Stimulated activated CD8-positive, alpha-beta memory T cell treated with anti-CD3 and anti-CD28 coated beads, Interleukin-15, amount 100 ng/mL, for 1 hour (primary cell): ENCODE measurements at places on chromosomes 2 and 18.

- DNase-seq, result no peak
Observed at GRCh38 chr18:48994044-48994651, 43.4 kb upstream of the SMAD7 start.

GRCh38 chr2:10556271-10557140 is 108.4 kb upstream of the ODC1 start:
- no peak for DNase-seq

DNA sequence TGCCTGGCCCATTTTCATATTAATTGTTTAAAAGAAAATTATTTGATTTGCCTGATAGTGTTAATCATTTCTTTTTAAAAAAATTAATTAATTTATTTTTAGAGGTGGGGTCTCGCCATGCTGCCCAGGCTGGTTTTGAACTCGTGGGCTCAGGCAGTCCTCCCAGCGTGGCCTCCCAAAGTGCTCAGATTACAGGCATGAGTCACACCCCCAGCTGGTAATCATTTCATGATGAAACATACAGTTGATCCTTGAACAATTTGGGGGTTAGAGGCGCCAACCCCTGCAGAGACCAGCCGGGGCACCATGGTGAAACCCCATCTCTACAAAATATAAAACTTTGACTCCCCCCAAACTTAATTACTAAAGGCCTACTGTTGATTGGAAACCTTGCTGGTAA is 7.9 kb downstream of the GPN1 start:
- no peak for DNase-seq

GRCh38 chr2:41707790-41708451 is 339.9 kb upstream of the PKDCC start:
- DNase-seq, result no peak

DNA sequence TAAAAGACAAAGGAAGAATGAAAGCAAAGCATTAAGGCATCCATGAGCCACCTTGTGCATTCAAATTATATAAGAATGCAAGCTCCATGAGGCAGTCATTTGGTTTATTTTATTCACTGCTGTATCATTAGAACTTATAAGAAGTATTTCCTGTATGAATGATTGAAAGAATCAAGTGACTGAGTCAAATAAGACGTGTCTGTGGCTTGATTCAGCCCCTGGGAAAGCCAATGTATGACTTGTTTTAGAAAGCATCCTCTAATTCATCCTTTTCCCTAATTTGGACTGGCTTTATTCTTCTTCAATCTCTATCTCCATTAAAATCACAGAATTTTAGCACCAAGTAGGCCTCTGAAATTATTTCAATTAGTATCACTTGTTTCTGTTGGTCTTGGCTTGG is 461.1 kb downstream of the LPIN1 start:
- DNase-seq, result no peak

DNA sequence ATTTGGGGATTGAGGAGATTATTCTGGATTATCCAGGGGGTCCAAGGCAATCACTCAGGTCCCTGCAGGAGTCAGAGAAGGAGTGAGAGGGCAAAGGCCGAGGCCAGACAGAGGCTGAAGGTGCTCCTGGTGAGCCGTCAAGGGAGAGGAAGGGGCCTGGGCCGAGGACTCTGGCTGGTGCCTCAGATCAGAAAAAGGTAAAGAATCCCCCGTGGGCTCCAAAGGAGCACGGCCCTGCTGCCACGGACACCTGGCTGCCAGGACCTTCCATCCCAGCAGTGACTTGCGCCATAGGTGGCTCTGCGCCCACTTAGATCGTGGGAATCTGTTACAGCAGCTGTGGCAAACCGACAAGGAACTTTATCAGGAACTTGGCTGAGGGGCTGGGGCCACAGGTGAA is 374.8 kb upstream of the MYT1L start:
- DNase-seq, result no peak

DNA sequence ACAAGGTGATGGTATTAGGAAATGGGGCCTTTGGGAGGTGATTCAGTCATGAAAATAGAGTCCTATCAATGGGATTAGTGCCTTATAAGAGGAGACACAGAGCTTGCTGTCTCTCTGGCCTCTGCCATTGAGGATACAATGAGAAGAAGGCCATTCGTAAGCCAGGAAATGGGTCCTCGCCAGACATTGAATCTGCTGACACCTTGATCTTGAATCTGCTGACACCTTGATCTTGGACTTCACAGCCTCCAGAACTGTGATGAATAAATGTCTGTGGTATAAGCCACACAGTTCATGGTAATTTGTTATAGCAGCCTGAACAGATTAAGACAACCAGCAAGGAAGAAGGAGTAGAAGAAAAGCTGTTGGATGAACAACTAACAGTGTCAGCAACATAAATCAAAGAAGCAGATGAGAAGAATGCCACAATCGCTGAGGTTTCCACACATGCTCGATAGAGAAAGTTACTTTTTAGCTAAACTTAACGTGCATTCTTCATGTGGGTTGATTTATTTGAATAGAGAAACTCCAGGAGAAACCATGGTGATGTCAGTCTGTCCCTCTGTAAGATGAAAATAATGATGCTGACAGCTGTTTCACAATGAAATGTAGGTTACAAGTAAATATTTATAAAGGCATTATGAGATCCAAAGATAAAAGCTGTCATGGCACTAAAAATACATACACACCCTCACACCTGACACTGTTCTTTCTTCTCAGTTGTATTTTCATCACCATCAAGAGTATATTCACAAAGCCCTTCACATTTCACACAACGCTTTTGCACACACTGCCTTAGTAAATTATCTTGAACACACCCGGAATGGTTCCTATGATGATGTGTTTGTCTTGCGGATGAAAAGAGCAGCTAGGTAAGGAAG is 153.7 kb upstream of the NCK2 start:
- no peak for DNase-seq

- no peak for DNase-seq
Observed at GRCh38 chr2:119480718-119481142, 43.6 kb downstream of the SCTR start.

DNA sequence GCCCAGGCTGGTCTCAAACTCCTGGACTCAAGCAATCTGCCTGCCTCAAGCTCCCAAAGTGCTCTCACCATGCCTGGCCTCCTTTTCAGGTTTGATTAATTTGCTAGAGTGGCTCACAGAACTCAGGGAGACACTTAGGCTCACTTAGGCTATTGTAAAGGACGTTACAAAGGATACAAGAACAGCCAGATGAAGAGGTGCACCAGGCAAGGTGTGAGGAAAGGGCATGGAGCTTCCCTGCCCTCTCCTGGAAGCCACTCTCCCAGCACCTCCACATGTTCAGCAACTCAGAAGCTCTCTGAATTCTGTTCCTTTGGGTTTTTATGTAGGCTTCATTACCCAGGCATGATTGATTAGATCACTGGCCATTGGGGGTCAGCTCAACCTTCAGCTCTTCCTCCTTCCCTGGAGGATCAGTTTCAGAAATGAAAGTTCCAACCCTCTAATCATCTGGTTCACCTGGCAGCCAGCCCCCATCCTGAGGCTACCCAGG is 78.7 kb upstream of the RGPD5 start:
- DNase-seq, result no peak

DNA sequence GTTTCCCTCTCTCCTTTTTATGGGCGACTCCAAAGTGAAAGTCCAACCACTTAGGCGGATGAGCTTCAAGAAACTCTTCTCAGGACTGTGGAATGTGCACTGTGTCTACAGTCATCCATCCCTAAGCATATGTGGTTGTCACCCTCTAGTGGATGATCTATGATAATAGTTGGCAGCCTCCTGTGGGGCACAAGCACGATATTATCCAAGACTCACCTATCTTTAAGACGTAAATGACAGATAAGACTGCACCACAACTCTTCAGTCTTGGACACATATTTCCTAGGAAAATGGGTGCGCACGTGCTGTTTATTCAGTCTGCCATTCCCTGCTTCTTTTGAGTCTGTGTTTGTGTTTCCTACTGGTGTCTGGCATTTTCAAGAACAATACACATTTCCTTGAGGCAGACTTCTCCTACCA is 145.5 kb upstream of the CTAGE1 start:
- no peak for DNase-seq

DNA sequence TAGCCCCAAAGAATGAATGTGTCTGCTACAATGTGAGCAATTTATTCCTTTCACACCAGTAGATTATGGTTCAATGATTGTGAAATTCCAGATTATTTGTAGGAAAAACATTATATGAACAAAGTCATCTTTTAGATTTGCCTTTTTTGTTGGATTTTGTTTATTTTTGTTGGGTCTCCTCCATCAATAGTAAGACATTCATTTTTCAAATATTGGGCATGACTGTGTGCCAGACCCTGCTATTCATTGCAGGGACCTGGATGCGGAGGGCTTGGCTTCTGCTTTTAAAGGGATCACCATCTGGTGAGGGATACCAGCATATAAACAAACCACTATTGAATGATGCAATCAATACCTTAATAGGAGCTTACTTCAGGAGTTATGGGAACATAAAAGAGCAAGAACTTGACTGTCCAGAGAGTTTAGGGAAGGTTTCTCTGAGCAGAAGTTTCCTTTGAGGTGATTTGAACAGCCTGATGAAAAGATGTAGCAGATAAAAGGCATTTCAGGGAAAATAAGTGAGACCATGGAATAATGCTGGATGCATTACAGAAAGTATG is 486.7 kb downstream of the EPHA4 start:
- no peak for DNase-seq

DNA sequence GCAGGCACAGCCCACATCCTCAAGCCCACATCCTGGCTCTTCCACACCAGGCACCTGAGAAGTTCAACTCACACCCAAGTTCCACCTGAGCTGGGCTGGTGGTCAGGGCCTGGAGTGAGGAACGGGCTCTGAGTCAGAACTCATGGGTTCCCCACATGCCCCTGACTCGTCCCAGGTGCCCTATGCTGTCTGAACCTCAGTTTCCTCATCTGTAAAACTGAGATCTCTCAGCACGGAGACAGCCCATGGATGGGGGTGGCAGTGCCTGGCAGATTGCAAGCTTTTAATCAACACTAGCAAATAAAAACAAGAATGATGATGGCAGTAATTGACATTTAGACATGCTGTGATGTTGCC is 307.8 kb downstream of the NDUFA10 start:
- no peak for DNase-seq

GRCh38 chr2:54428108-54428831 is 27.9 kb upstream of the SPTBN1 start:
- no peak for DNase-seq

GRCh38 chr2:232516551-232516950 is 3.6 kb upstream of the PRSS56 start:
- no peak for DNase-seq

DNA sequence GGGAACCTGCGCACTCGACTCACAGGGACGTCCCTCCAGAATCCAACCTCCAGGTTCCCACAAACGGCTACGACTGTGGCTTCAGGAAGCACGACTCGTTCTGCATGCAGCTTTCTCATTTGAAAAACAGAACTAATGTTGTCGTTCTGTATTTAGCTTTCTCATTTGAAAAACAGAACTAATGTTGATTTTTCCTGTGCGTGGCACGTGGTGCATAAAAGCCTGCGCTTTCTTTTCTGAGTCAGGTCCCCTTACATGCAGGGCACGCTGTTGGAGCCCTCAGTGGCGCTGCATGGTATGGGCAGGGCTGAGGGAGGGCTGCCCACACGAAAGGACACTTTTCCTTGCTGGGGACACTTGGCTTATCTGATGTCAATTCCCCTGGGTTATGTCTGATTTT is 124.3 kb downstream of the TMEM18 start:
- no peak for DNase-seq

DNA sequence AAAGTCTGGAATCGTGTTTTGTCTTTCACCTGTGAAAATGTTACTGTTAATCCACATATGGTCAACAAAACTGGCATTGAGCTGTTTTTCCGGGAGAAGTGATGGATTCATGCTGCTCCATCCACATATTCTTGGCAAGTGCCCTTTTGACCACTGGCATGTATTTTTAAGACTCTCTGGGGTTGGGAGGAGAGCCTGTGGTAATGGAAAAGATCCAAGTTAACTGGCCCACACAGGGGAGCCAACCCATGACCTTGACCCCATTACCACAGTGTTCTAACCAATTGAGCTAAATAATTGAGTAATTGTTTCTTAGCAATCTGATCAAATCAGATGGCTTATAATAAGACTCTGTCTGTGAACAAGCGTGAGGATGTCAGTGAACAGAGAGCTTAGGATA is 296.2 kb upstream of the NRP2 start:
- DNase-seq, result no peak

DNA sequence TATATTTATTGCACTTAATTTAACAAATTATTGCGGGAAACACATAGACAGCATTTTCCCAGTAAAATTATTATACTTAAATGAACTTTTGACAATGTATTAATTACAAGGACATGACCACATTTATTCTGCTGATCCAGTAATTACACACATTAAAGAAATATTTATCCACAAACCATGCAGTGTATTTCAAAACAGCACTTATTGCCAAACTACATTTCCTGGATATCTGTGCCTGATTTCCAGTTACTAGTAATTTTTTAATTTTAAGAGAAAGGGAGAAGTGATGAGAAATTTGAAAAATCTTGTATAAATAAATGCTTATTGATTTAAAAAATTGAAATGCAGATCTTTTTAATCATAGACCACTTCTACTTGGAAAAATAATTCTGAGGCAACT is 1458.7 kb upstream of the ACVR2A start:
- no peak for DNase-seq

DNA sequence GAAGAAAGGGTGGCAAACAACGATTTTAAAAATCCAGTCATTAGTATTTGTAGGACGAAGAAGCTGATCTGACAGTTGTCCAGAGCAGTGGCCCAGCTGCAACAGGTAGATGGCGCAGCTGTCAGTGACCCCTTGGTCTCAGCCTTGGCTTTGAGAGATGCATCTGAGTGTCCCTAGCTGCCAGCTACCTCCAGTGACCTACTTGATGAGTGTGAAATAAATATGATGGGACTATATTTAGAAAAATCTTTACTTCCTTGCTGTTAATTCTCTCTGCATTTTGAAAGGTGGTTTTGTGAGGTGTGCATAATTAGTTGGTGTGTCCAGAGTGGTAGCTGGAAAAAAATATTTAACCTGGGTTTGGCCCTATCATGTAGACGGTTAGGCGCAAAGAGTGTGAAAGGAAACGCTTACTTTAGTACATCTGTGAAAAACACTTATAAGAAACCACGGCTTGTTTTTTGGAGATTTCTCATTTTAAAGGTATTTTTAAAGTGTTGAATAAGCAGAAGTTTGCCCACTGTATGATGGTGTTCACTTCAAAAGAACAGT is 963 bp downstream of the INPP1 start:
- no peak for DNase-seq

- no peak for DNase-seq
Observed at GRCh38 chr18:68427951-68428401, 286.9 kb downstream of the TMX3 start.

- no peak for DNase-seq
Observed at GRCh38 chr2:173903601-173904394, 61.4 kb downstream of the SP3 start.

DNA sequence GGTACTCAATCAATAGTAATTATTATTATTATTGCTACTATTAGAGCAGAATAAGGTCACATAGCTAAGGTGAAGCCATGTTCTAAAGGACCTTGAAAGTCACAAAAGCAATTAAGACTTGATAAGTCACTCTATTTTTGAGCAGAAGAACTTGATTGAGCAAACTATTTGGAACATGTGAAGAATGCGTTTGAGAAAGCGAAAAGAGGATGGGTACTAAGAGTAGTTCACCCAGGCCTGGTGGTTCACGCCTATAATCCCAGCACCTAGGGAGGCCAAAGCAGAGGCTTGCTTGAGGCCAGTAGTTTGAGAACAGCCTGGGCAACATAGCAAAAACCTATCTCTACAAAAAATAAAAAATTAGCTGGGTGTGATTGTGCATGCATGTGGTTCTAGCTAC is 7.2 kb upstream of the RTN4 start:
- DNase-seq, result no peak

- DNase-seq, result no peak
Observed at GRCh38 chr18:59512025-59512755, 153.1 kb upstream of the LMAN1 start.
